NCI-H1436 treated with DMSO at 0.1 percent for 48 hours (cell line): ENCODE measurements at places on chromosomes 1 and 21.

- no peak for DNase-seq
Measured at GRCh38 chr1:1333551-1334241, 2.6 kb downstream of the TAS1R3 start.

DNA sequence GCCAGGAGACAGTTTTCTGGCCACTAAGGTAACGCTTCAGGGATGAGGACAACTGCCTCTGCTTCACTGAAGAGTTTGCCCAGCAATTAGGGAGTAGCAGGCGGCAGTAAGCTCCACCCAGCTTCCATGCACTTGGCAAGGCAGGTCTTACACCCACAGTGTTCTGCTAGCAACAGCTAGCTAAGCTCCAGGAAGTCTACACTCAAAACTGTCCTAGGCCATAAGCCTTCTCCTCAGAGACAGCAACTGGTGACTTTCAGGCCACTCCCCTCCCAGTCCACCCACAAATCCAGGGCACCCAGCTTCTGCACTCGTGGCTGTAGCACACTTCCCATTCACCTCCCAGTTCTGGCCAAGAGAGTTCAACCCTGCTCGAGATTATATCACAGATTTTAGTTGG is 47.3 kb downstream of the KMO start:
- DNase-seq: no peak

- DNase-seq: no peak
Measured at GRCh38 chr21:14603202-14603601, 57.1 kb upstream of the SAMSN1 start.

DNA sequence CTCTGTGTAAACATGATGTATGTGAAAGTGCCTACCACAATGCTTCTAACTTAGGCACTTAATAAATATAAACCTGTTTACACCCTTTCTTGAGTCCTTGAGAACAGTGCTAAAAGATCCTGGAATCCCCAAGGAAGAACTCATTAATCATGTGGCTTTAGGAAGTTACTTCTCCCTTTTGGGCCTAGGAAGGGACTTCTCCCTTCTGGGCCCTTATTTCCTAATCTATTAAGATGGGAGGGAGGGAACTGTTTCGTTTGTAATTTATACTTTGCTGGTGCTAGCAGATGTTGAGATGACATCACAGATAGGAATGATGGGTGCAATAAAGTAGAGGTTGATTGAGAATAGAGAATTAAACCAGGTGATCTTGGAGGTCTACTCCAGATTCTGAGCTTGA is 1.2 kb downstream of the BTF3L4 start:
- no peak for DNase-seq

GRCh38 chr1:44619261-44619900 is 54.9 kb downstream of the TMEM53 start:
- DNase-seq: no peak

DNA sequence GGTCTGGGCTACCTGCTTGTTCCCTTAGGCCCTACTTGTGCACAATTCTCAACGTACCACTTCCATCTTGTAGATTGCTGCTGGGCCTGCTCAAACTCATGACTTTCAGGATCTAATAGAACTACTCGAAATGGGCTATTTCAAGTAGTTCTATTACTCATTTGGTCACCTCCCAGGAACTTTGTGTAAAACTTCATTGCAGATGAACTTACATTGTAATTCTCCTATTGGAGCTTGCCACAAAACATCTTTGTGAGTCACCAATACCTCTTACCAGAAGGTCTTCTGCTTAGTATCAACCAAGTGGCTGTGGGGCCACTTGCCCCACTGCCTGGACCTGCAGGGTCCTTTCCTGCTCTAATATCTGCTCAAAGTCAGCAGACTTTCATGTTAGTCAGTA is 10.7 kb upstream of the MYOCOS start:
- DNase-seq: no peak

- no peak for DNase-seq
Measured at GRCh38 chr1:52416811-52417210, 12.4 kb downstream of the PRPF38A start.

- no peak for DNase-seq
Measured at GRCh38 chr1:181257117-181257516, 168.6 kb downstream of the IER5 start.

DNA sequence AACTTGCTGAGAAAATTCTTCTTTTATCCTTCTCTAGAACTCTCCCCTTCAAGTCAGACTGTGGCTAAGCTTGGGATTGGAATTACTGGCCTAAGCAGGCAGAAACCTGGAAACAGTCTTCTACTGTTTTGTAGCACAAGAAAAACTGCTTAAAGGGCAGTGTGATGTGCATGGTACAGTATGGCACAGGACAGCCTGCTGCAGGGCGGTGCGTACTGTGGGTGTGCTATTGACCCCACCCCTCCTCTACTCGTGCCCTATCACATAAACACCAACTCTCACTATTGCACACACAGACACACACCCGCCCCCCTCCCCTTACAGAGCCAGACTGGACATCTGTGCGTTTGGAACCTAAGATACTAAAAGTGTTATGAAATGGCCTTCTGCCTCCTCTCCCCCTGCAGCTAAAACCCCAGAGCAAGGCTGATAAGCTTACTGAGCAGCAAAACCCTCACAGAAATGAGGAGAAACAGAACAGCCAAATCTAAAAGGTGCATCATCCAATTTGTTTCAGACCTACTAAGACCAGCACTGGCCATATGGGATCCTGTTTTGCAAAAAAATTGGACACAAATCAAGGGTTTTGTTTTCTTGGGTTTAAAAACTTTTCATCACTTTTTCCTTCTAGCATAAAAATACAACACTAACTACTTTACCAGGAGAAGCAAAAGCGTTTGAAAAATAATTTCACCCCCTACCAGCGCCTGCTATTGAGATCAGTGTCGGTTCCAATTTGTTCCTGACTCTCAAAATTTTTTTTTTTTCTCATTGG is 355.8 kb upstream of the LYPLAL1 start:
- DNase-seq: no peak

GRCh38 chr1:228405200-228405978 is 1.2 kb downstream of the TRIM11 start:
- no peak for DNase-seq

- peak; percentile 38 for DNase-seq
Measured at GRCh38 chr1:47931395-47931794, 65.8 kb downstream of the TRABD2B start.

GRCh38 chr21:25960402-25960801 is 210.2 kb downstream of the APP start:
- DNase-seq: no peak

GRCh38 chr1:159798893-159799292 is 3.3 kb upstream of the FCRL6 start:
- peak; percentile 76 for DNase-seq

DNA sequence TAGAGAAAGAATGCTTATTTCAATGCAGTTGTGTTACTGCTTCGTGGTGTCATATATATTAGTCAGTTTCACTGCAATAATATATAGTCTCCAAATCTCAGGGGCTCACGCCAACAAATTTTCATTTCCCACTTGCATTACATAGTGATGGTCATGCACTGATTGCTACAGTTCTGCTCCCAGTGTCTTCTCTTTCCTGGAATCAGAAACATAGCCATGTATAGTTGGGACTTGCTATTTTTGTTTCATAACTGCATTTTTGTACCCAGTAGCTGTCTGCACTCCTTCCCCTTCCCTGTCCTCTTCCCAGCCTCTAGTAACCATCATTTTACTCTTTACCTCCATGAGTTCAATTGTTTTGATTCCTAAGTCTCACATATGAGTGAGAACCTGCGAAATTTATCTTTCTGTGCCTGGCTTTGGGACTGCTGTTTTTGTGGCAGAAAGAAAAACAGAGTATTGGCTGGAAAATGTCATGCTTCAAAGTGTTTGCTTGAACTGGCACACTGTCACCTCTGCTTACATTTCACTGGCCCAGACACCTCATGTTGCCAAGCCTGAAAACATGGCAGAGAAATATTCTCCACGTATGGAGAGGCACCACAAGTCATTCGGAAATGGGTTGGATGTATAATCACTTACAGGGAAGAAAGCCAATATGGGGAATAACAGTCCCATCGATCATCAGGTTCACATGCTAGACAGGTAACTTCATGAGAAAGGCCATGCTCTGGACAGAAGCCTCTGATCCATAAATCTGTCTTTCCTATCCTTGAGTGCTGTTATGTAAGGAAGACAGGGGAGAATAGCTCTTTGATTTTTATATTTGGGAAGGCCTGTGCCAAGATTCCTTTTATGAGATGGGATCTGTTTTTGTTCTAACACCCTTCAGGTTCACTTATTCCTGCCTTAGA is 60.4 kb upstream of the BACH1 start:
- no peak for DNase-seq

DNA sequence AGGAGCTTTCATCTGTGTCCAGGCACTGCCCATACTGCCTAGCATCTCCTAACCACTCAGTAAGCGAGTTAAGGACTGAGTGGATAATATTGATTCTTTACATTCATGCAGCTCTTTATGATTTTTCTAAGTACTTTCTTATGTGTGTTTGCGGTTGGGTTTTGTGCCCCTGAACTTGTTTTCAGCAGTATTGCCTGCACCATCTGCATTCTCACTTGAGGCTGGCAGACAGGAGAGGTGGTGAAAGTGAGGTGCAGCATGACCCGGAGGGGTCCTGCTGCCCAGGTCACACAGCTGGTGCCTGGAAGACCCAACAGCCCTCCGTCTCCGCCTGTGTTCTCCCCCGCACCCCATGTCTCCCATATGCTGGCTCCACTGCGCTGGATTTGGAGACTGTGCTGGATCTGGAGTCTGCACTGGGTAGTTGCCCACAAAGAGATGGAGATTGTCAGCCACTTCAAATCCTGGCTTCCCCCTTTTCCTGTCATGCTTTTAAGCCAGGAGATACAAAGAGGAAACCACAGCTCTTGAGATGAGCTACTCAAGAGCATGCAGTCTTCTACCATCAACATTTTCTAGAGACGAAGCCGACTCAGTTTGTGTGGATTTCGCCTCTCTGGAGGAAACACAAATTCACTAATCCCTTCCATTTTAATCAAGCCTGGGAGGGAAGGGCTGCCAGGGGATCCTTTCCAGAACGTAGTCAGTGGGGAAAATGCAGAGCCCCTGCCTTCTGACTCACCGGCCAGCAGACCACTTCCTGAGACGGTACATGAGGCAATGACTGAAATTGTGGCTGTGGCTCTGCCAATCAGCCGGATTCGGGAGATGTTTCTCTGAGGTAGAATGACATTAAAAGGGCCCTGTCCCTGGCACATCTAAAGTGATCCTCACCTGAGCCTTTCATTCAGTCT is 71.7 kb upstream of the ANGPTL1 start:
- DNase-seq: no peak

- no peak for DNase-seq
Measured at GRCh38 chr1:112906150-112906698, 49.8 kb downstream of the SLC16A1 start.

DNA sequence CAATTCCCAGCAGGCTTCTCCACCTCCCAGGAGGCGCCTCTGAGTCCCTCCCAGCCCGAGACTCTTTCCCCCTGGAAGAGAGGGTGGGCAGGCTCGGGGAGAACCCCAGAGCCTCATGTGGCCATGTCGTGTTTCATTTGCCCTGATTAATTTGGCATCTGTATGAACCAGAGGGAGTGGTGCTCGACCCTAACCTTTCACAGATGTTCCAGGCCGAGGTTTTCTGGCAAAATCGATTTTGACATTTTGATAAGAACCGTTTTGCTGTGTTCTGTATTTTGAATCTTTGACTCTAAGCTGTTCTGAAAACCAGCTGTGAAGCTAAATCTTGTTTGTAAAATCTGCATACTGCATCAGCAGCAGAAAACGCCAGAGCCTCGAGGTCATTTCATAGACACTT is 367.4 kb downstream of the CAMTA1 start:
- no peak for DNase-seq

DNA sequence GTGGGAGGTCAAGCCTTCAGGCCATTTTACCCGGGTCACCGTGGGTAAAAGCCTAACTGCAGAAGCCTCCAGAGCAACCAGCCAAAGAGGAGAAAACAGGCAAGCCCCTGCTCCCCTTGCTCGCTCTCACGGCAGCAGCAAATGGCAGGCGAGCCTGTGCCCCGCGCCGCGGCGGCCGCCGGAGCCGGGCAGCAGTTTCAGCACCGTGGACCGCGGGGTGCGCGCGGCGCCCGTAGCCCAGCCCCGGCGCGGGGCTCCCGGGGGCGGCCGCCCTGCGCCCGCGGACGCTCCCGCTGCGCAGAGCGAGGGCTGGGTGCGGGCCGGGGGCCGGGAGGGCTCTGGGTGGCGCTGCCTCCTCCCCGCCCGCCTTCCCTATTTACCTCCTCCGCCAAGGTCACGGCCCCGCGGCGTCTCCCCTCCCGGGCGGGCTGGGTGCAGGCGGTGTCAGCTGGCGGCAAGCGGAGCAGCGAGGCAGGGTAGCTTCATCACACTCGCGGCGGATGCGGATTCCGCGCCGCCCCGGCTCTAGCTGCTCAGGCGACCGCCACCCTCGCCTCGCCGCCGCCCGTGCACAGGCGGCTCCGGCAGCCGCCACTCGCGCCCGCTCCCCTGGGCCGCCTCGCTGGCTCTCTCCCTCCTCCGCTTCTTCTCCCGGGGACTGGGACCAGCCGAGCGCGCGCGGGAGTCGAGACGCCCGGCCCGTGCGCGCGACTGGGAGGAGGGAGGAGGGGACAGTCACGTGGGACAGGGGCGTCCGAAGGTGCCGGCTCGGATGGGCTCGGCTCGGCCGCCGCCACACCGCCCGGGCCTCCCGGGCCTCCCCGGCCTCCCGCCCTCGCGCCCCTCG is at the start of gene RGS7:
RGS7 (minus strand) TSS at position 687 of the 847 bp plus-strand sequence.
- DNase-seq: peak; percentile 44

DNA sequence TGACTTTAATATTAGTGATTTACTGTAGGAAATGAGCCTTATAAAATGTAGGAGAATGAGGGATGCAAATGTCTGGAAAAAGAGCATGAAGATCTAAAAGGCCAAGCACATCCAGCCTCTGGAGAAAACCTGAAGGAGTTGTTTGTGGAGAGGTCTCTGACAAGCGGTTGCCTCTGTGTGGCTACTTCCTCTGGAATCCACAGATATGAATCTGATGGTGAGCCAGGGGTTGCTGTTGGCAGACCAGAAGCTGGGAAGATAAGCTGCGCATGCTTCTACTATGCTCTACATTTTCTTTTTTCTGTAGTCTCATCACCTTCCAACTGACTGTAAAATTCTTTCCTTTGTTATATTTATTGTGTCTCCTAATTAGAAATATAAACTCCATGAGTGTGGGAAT is 248.6 kb downstream of the OLFM3 start:
- no peak for DNase-seq

- no peak for DNase-seq
Measured at GRCh38 chr1:74429580-74429979, 82.8 kb downstream of the LRRC53 start.

GRCh38 chr1:2186901-2187300 is 7.7 kb downstream of the FAAP20 start:
- DNase-seq: no peak

DNA sequence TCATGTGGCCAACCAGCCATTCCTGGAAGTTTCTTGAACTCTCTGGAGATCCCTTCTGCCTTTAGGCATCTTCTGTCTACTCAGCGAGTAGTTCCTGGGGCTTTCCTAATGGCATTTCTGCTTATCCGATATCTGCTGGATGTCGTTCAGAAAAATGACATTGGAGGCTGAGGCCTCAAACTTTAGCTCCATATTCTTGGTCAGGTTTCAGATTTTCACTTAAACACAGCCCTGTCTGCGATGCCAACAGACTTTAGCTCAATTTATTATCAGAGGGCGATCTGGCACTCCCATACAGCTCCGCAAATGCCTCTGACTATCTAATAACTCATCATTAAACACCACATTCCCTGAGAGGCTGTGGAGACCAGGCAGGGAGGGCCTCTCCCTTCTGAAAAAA is 46.3 kb upstream of the ETS2 start:
- DNase-seq: no peak
